ENCODE measurements at places on chromosomes 1 and 21. TPM values are rescaled to one million over a fixed set of nuclear protein-coding genes. Genes with fewer than 3 reads are reported as not detected.

The MYOC gene
- 15.1 TPM for total RNA-seq

DNA sequence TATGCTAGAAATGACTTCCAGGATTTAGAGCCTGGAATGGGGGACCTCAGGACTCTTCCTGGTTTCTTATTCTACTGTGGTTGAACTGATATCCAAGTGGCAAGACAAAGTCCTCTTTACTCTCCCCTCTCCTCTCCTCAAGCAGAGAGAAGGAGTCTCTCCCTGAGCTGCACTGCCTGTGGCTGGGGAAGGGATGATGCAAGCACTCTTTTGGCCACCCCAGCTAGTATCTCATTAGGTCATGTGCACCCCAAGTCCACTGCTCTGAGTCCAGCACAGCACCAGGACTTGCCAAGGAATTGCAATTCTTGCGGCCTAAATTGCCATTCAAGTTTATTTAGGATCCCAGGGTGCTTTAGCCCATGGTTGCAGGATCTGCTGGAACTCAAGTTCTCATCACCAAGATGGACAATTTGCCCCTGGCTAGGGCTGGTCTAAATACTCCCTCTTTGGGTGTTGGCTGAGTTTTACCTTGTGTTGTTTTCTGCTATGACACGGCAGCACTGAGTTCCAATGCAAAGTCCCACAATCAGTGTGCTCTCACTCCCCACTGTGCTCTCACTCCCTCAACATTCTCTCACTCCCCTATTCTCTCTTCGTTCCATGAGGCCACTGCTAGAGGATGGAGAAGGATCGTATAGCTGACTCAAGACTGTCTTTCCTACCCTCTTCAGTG lies 172.2 kb downstream of the TM2D1 start:
- no peak for DNase-seq

DNA sequence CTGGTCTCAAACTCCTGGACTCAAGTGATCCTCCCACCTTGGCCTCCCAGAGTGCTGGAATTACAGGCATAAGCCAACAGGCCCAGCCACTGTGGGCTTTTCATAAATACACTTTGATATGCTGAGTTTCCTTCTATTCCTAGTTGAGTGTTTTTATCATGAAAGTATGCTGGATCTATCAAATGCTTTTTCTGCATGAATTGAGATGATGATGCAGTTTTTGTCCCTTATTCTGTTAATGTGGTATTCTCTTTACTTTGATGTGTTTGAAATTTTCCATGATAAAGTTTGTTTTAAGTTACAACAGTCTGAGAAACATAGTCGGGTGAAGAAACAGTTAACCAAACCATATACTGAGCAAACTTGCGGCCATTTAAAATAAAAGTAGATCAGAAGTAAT lies 24.1 kb downstream of the RNF115 start:
- no peak for DNase-seq

GRCh38 chr1:211581526-211581925 lies 2.6 kb upstream of the SLC30A1 start:
- peak; percentile 45 for DNase-seq

The FBXO2 gene
- 7.2 TPM for total RNA-seq

- no peak for DNase-seq
Measured at GRCh38 chr1:219733511-219734174, 120.7 kb upstream of the ZC3H11B start.

GRCh38 chr1:38539931-38540330 lies 319.6 kb downstream of the RRAGC start:
- no peak for DNase-seq

The ELF3 gene
- 67.7 TPM for total RNA-seq

- DNase-seq = no peak
Measured at GRCh38 chr21:14070049-14070893, 140.5 kb downstream of the LIPI start.

Measured in uterus (tissue), 4 donors.